NCI-H2081 (cell line): ENCODE measurements at places on chromosomes 3 and 15.

- DNase-seq, result peak; percentile 41
Measured at GRCh38 chr3:44323341-44323955, 15.1 kb upstream of the TCAIM start.

GRCh38 chr3:48407542-48408099 lies 22.3 kb downstream of the PLXNB1 start:
- DNase-seq, result no peak

GRCh38 chr15:33926260-33926659 lies 42.0 kb upstream of the CHRM5 start:
- no peak for DNase-seq

- no peak for DNase-seq
Measured at GRCh38 chr3:18652781-18653180, 227.6 kb upstream of the SATB1 start.

GRCh38 chr15:67753891-67754290 lies 71.4 kb upstream of the SKOR1 start:
- DNase-seq, result no peak

- peak; percentile 72 for DNase-seq
Measured at GRCh38 chr15:80152180-80152895, 461 bp upstream of the FAH start.

GRCh38 chr3:48548126-48548525 lies 8.5 kb downstream of the PFKFB4 start:
- no peak for DNase-seq

DNA sequence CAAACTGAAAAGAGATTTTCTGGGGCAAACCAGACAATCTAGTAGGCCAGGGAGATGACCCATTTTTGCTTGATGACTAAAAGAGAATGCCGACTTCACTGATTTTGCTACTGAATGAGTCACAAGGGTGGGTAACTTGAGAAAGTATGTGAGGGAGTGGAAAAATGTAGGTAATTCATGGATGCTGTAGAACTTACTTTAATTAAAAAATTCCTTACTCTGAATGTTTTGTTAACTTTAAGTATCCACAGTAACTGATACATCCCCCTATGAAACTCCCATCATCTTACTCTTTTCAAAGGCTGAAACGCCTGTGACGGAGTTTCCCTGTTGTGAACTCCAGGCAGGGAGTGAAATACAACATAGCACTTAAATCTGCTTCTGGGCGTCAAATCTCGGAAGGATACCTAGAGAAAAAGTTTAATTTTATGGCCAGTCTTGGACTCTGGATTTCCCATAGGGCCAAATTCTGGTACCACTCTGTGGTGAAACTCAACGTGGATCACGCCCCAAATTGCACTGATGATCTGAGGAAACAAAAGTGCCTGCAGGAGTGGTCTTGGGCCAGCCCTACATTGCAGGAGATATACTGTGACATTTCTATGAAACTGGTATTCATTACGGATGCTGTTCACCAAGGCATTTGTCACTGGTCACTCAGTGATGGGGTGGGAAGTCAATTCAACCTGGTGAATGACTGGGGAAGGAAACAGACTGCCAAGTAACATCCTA lies 24.0 kb downstream of the GOLIM4 start:
- no peak for DNase-seq

- DNase-seq, result no peak
Measured at GRCh38 chr3:17301271-17301670, 416.5 kb downstream of the PLCL2 start.

DNA sequence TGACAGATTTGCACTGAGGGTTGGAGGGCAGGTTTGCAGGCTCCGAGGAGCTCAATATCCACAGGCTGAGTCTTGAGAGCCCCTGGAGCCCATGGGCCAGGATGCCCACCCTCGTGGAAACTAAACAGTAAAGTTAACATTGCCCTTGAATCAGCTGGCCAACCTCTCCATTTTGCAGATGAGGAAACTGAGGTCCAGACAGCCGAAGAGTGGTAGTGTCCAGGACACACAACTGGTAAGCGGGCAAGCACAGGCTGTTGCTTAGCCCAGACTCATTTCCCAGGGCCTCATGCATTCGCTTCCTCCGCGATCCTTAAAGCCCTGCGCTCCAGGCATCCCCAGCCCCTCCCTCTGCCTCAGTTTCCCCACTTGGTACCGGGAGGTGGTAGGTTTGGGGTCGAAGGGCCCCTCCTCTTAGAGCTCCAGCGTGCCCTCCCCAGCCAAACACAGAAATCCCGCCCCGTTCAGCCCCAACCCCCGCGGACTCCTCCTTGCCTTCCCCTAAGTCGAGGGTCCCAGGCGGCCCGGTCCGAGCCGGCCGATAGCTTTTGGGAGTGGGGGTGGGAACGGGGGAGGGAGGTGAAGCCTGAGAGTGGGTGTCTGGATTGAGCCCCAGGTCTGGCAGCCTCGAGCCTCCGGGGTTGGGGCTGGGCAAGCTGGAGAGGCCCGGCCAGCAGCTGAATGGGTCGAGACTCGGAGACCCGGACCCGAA lies 3.5 kb downstream of the PTH1R start:
- DNase-seq, result no peak

- DNase-seq, result no peak
Measured at GRCh38 chr3:65837604-65838003, 201.1 kb downstream of the MAGI1 start.

GRCh38 chr3:172370419-172370818 lies 77.8 kb downstream of the GHSR start:
- no peak for DNase-seq

DNA sequence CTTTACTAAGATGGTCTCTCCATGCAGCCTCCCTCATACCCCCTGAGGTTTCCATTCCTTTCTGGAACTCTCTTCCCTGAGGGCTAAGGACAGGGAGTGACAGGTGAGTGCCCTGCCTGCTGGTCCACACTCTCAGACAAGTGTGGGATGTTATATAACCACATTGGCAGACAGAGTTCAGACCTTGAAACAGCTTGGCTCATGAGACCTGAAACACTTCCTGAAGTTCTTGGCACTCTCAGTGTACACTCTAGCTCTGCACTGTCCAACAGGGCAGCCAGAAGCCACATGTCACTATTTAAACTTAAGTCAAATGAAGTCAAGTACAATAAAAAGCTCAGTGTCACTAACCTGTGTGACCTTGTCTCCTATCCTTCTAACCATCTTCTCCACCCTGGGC lies 188.5 kb downstream of the ZNF621 start:
- no peak for DNase-seq

GRCh38 chr15:97084650-97085049 lies 754.1 kb downstream of the NR2F2 start:
- DNase-seq, result no peak

DNA sequence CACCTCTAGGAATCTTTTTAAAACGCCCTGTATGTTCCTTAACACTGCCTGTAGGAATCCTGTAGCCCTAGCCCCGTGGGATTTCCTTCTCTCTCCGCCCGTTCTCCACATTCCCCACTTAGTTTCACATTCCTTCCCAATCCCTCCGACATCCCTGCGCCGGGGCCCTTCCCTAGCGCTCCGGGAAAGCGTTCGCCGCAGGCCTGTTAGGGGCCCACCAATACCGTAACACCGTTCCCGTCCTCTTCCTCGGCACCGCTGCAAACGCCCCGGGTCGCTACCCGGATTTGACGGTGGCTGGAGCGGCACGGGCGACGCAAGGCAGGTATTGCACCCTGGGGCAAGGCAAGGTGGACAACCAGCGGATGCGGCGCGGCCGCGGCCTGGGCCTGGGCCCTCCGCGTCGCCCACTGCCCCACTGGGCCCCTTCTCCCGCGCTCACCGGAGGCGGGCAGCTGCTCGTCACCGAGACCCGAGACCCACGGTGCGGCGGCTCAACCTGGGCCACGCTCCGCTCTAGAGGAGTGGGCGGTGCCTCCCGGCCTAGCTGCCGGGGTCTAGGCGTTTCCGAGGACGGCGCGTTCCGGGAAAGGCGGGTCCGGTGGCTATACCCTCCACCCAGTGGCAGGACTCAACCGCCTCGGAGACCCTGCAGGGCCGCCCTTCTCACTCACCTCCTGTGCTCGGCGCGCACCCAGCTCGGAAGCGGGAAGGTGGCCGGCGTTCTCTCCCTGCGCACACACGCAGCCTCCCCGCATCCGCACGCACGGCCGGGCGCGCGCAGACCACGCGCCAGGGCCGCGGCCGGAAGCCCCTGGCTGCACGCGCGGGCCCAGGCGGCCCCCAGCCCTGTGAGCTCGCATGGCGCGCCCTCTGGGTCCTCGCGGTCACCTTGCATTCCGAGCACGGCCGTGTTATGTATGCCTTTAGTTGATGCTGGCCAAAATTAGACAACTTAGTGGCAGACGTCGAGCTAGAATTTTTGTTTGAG lies at the start of gene B3GALNT1:
B3GALNT1 (minus strand) TSS at position 789 of the 991 bp plus-strand sequence. CDS start 18,595 bp downstream, outside the sequence.
- peak; percentile 74 for DNase-seq

DNA sequence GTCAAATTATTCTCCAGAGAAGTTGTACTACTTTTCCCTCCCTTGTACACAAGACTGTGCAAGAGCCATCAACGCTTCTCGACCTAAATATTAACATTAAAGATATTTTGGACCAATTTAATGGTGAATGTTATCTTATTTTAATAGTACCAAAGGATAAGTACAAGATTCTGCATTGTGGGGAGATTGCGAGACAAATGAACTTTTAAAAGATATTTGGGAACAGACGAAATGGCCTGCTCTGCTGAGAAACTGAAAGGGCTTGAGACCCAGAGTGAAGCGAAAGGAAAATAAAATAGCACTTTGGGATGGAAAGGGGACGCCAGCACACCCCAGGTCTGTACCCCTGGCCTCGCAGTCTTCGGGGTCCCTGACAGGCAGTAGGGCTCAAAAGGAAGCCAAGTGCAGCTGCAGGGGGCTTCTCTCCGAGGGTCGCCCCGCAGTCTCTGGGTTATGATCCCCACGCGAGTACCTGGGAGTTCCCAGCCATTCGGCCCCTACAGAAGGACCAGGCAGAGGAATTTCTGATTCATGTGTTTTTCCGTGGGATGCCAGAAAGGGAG lies 97.6 kb upstream of the VGLL3 start:
- DNase-seq, result no peak

DNA sequence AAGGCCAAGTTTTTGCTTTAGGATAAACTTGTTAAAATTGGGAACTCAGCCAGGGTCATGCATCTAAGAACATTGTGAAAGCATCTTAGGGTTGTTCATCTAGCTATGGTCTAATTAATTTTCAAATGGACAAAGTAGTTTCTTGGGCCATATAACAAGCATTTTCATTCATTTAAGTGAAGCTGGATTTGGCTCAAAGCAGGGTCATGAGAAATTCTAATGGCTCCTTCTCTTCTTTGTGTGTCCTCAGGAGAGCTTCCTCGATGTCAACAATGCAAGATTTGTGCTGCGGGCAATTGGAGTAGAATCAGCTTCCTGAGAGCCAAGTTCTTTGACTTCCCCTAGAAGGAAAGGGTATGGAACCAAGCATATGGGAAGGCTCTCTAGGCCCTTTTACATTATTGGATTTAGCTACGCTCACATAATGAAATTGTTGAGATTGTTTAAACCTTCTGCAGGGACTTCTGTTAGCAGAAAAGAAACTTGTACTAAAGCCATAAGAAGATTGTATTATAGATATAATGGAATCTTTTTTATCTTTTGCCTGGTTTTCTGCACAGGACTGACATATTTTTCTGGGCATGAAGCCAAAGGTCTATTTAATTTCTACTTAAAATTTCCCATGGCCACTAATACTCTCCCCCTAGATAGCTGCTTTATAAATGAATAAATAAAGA lies 1.8 kb upstream of the SAMMSON start:
- DNase-seq, result no peak

- no peak for DNase-seq
Measured at GRCh38 chr3:154862265-154862664, 217.9 kb upstream of the MME start.

- peak; percentile 13 for DNase-seq
Measured at GRCh38 chr15:90482124-90483011, 47.4 kb upstream of the CRTC3 start.

DNA sequence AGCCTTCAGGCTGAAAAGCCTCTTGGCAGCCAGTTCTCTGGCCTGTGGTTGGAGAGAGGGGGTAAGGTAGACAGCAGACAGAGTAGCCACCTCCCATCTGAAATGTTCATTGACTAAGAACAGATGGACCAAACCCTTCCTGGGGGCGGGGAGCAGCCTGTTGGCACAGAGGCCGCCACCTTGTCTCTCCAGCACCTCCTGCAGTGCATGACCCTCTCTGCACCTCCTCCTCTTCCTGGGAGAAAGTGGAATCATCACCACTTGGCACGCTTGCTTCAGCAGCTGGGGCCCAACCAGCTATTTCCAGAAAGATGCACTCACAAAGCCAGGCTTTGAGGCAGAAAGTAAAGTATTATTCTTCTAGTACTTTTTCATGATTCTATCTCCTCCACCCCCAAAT lies 313.4 kb upstream of the CHRM5 start:
- DNase-seq, result no peak

GRCh38 chr3:134901461-134901860 lies 106.4 kb downstream of the EPHB1 start:
- DNase-seq, result no peak

- no peak for DNase-seq
Measured at GRCh38 chr3:197458179-197458707, 97.5 kb downstream of the BDH1 start.

- no peak for DNase-seq
Measured at GRCh38 chr3:50184242-50184978, 7.0 kb upstream of the GNAT1 start.

DNA sequence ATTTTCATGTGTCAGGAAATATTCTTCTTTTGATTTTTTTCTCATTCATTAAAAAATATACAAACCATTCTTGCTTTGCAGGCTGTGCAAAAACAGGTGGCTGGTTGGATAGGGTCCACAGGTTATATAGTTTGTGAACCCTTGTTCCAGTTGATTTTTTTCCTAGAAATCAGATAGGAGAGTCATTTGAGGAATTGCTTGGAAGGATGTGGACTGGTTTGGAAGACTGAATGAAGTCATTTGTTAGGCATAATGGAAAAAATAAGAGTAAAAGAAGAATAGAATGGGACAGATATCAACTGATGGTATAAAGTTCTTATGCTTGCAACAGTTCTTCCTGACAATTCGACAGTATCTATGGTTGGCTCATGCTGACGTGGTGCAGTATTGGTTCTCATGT lies 189.4 kb downstream of the PTPRG start:
- no peak for DNase-seq

DNA sequence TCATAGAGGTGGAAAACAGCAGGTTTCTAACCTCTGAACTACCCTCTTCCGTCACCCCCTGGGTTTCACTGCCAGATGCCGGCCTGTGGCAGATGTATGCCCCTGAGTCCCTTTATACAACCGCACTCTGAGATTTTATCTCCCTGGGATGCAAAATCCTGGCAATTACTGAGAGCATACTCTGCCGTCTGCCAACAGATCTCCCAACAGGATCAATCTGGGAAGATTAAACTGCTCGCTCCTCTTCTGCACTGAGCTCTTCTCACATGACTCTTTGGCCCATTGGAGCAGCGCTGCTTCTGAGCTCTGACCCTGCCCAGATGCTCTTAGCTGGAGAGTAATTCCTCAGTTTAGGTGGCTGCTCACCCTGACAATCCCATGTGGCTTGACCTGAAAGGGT lies 133.2 kb downstream of the LIPC start:
- no peak for DNase-seq

GRCh38 chr15:68403161-68403941 lies 28.6 kb downstream of the ITGA11 start:
- no peak for DNase-seq

- no peak for DNase-seq
Measured at GRCh38 chr15:80635953-80636352, 59.2 kb upstream of the ABHD17C start.

- DNase-seq, result no peak
Measured at GRCh38 chr15:31316135-31316795, 10.4 kb upstream of the KLF13 start.
